ENCODE measurements at places on chromosomes 7 and 10.

DNA sequence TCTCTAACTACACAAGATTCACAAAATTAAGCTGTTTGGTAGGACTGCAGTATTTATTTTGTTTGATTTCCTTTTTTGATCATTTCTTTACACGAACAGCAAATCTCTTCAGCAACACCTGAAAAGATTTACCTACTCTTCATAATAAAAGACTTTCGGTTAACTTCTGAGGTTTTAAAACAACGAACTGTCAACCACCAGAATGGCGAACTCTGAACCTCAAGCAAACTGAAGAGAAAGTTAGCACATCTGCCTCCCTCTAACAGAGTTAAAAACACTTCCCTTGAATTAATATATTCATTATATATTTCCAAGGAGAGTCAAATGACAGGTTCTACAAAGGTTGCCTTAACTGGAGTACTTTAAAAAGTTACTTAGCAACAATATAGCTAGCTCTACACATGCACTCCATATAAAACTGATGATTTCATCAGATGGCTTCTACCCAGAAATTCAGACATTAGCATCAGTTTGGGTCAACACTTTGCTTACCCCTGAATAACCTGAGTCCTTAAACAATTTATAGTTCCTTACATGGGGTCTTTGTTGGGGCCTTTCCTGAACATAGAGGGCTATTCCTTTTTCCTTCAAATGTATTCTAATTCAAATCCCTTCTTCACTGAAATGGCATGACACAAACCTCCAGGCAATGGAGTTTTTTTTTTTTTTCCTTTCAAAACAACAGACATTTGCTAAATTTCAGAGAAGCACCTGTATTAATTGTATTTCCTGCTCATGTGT lies 118.3 kb downstream of the SEM1 start:
- DNase-seq, result no peak

DNA sequence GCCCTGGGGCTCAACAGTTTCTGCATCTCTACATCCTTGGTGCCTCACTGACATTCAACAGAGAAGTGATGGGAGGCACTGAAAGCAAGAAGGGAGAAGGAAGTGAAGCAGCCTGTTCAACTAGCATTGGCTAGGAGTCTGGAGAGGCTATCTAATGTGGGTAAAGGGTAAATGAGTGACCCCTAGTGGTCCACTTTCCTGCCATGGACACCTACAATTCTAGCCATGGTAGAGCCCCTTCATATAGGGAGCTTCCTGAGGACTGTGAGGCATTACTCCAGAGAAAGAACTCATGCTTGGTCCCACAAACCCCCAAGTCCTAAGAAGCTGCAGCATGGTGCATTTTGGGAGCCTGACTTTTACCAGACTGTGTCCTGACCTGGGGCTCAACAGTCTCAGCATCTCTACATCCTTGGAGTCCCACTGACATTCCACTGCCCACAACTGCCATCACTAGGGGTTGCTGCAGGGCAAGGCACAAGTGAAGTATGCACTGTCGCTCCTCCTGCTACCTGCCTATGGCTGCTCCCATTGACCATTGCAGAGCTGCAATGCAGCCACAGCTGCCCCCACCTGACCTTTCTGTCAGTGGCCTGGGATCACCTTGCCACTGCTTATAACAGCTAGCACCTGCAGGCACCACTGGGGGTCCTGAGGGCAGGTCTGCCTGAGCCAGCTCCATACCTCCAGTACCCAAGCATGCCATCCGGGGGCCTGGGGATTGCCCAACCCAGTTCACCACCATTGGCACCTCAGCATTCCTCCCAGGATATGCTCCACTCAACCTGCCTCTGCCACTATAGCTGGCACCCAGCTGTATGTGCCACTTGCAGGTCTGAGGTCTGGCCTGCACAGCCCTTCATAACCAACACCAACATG lies 44.1 kb upstream of the CDK6 start:
- no peak for DNase-seq

DNA sequence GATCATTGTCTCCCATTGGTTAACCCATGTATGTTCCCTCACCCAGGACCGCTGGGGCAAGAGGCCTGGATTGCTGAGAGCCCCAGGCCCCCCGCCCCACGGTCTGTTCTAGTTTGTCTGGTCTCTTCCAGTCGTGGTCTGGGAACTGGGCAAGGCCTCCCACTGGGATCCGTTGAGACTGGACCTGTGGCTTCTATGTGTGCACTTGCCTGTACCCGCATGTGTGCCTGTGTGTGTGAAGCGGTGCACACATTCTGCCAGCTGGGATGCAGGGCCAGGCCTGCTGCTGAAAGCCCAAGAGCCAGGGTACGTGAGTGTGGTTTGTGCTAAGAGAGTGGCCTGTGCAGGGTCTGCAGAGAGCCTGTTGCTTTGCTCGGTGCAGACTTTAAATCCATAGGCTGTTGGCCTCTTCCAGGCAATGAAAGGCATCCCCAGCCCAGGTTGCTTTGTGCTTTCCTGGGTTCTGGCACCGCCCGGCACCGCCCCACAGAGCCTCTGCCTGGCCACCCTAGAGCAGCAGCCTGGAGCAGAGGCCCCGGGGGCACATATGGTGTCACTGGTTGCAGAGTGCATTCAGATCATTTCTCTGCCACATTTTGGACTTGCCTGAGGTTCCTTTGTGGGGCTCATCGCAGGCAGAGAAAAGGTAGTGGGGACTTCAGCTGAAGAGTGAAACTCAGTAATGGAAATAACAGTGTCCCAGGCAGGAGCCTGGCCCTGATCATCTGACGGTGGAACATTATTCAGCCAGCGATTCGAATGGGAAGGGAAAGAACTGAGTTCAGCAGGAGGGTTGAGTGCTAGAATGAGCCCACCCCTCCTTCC lies 215.5 kb downstream of the GLRX3 start:
- no peak for DNase-seq

- no peak for DNase-seq
Measured at GRCh38 chr10:14555807-14556206, 218.9 kb downstream of the FAM107B start.

DNA sequence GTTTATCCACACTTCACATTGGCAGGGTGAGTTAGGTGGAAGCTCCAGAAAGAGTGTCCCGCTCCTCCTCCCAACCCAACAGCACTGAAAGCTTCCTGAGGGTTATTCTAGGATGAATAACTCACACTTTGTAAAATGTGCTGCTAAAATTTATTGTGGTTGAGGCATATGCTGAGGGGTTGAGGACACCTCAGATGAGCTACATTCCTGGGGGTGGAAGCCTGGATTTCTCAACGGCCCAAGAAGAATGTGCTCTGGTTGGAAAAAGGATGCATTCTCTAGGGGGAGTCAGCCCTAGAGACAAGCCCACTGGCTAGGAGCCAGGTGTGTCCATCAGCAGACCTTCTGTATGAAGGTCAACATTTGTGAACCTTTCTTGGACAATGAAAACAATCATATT lies 91.5 kb upstream of the PDE1C start:
- no peak for DNase-seq

Data from activated T-helper 1 cell treated with Interleukin-2 at 50 U/mL for 16 hours (primary cell).